ENCODE measurements at places on chromosomes 5 and 9.

- H3K27me3 ChIP-seq = no peaks in the 10 kb centered on the region
- H3K4me1 ChIP-seq = peaks cover 11% of the 10 kb centered on the region
- H3K4me3 ChIP-seq = no peak overlapping the region
Observed at GRCh38 chr5:172281346-172281745, 2.2 kb downstream of the UBTD2 start.

GRCh38 chr5:64759960-64760660 is 8.4 kb downstream of the SREK1IP1 start:
- peak; percentile 54 for DNase-seq
- H3K27ac ChIP-seq = peak overlapping the region; percentile 93
- peaks cover 26% of the 10 kb centered on the region for H3K4me1 ChIP-seq
- peaks cover 6% of the 10 kb centered on the region for H3K36me3 ChIP-seq
- H3K4me3 ChIP-seq = no peak overlapping the region

GRCh38 chr9:107276966-107277710 is 5.9 kb upstream of the RAD23B start:
- no peak overlapping the region for H3K27ac ChIP-seq
- no peak for DNase-seq

- DNase-seq = no peak
- H3K27ac ChIP-seq = no peak overlapping the region
- H3K4me1 ChIP-seq = peaks cover 6% of the 10 kb centered on the region
- H3K4me3 ChIP-seq = no peak overlapping the region
- H3K36me3 ChIP-seq = no peaks in the 10 kb centered on the region
- no peaks in the 10 kb centered on the region for H3K27me3 ChIP-seq
Observed at GRCh38 chr5:159043590-159043989, 56.1 kb downstream of the EBF1 start.

DNA sequence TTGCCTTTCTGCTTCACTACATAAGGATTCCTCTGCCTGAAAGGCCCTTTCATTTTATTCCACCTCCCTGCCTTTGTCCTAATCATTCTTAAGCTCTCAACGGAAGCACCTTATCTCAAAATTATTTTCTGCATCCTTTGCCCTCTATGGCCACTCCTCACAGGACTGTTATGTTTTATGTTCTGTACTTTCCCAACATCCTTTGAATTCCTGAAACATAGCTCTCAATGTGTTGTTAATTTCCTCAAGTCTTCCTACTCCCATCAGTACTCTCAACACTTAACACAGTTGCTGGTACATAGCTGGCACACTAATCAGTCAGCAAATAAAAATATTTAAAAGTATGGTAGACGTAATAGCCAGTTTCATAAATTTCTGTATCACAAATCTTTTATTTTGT is 193.0 kb downstream of the RFX3 start:
- H3K4me3 ChIP-seq = no peak overlapping the region
- no peak for DNase-seq
- H3K36me3 ChIP-seq = no peaks in the 10 kb centered on the region
- peaks cover 3% of the 10 kb centered on the region for H3K4me1 ChIP-seq

- H3K27ac ChIP-seq = no peak overlapping the region
- no peaks in the 10 kb centered on the region for H3K27me3 ChIP-seq
- DNase-seq = no peak
- H3K4me1 ChIP-seq = peaks cover 6% of the 10 kb centered on the region
Observed at GRCh38 chr9:135522931-135523330, 1.7 kb downstream of the LCN1 start.

- H3K4me3 ChIP-seq = no peak overlapping the region
- peaks cover 14% of the 10 kb centered on the region for H3K4me1 ChIP-seq
- H3K27me3 ChIP-seq = peaks cover 2% of the 10 kb centered on the region
- DNase-seq = no peak
Observed at GRCh38 chr5:126192226-126192625, 231.0 kb upstream of the GRAMD2B start.

GRCh38 chr9:107170801-107171200 is 112.3 kb upstream of the RAD23B start:
- DNase-seq = no peak
- H3K27me3 ChIP-seq = no peaks in the 10 kb centered on the region
- H3K4me1 ChIP-seq = peaks cover 3% of the 10 kb centered on the region
- H3K27ac ChIP-seq = no peak overlapping the region
- H3K36me3 ChIP-seq = no peaks in the 10 kb centered on the region

GRCh38 chr5:113052041-113052795 is 75.6 kb downstream of the DCP2 start:
- H3K27ac ChIP-seq = no peak overlapping the region
- no peak for DNase-seq
- no peak overlapping the region for H3K4me3 ChIP-seq
- no peaks in the 10 kb centered on the region for H3K27me3 ChIP-seq
- no peaks in the 10 kb centered on the region for H3K4me1 ChIP-seq

GRCh38 chr5:180950291-180950949 is 38.2 kb upstream of the BTNL3 start:
- no peaks in the 10 kb centered on the region for H3K4me1 ChIP-seq
- no peak overlapping the region for H3K4me3 ChIP-seq
- DNase-seq = no peak
- H3K27ac ChIP-seq = no peak overlapping the region

- no peak for DNase-seq
- no peaks in the 10 kb centered on the region for H3K36me3 ChIP-seq
- H3K27ac ChIP-seq = no peak overlapping the region
- H3K4me1 ChIP-seq = no peaks in the 10 kb centered on the region
- peaks cover 3% of the 10 kb centered on the region for H3K27me3 ChIP-seq
Observed at GRCh38 chr5:168714046-168714445, 134.9 kb upstream of the PANK3 start.

DNA sequence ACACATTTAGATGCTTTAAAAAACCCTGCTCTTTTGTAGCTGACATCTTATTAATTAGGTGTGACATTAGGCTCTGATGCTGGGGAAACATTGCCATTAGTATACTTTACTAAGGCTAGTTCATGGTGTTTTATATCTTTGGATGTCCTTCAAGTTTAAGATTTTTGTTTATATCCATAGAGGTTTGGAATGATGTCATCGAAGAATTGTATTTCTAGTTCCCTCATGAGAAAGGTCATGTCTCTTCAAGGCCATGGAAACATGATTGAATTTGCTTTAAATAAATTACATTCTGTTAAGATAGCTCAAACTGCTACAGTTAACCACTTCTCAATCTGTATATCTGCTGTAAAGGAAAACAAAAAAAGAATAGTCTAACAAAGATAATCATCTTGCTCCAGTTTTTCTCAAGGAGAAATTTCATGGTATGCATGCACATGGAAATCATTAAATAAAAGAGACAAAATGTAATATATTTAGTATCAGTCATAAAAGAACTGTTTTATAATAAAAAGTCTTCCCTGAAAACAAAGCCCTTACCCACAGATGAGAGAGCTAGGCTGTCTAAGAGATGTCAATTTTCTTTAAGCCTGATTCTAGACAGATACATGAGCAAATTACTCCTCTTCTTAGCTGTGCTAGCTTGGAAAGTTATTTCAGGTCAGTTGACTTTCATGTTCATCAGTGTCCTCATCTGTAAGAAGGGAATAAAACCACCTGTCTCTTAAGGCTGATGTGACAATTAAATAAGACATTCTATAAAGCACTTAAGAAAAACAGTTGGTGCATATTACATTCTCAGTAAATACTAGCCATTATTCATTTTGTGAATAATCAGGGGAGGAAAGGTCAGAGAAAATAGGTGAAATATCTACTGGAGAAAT is 25.0 kb upstream of the STARD4 start:
- H3K27me3 ChIP-seq = no peaks in the 10 kb centered on the region
- peaks cover 5% of the 10 kb centered on the region for H3K4me1 ChIP-seq
- H3K36me3 ChIP-seq = no peaks in the 10 kb centered on the region
- H3K27ac ChIP-seq = no peak overlapping the region

- H3K4me3 ChIP-seq = no peak overlapping the region
- no peaks in the 10 kb centered on the region for H3K4me1 ChIP-seq
- no peaks in the 10 kb centered on the region for H3K27me3 ChIP-seq
- peaks cover 8% of the 10 kb centered on the region for H3K36me3 ChIP-seq
Observed at GRCh38 chr9:97651646-97652045, 18.0 kb downstream of the NCBP1 start.

DNA sequence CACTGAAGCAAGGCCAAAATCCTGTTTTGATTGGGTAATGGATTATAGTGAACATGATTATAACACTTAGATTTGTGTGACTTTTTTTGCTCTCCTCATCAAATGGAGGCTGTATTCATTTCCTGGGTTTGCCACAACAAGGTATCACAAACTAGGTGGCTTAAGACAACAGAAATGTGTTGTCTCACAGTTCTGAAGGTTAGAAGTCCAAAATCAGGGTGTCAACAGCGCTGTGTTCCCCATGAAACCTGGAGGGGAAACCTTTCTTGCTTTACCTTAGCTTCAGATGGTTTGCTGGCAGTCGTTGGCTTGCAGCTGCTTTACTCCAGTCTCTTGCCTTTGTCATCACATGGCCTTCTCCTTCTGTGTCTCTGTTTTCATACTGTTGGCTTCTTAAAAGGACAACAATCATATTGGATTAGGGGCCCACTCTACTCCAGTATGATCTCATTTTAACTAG is 32.4 kb downstream of the CDC42SE2 start:
- no peak overlapping the region for H3K4me3 ChIP-seq
- H3K27ac ChIP-seq = no peak overlapping the region
- H3K27me3 ChIP-seq = no peaks in the 10 kb centered on the region

- peaks cover under 1% of the 10 kb centered on the region for H3K4me1 ChIP-seq
- H3K27ac ChIP-seq = no peak overlapping the region
- no peaks in the 10 kb centered on the region for H3K36me3 ChIP-seq
- H3K4me3 ChIP-seq = no peak overlapping the region
Observed at GRCh38 chr9:15244001-15244441, 63.0 kb downstream of the TTC39B start.

- H3K27me3 ChIP-seq = no peaks in the 10 kb centered on the region
- no peak overlapping the region for H3K27ac ChIP-seq
- no peak overlapping the region for H3K4me3 ChIP-seq
Observed at GRCh38 chr5:116543501-116543900, 31.1 kb downstream of the SEMA6A start.

GRCh38 chr5:134444941-134445471 is 33.3 kb upstream of the CDKN2AIPNL start:
- DNase-seq = no peak
- no peak overlapping the region for H3K4me3 ChIP-seq
- no peak overlapping the region for H3K27ac ChIP-seq
- no peaks in the 10 kb centered on the region for H3K4me1 ChIP-seq
- no peaks in the 10 kb centered on the region for H3K36me3 ChIP-seq

DNA sequence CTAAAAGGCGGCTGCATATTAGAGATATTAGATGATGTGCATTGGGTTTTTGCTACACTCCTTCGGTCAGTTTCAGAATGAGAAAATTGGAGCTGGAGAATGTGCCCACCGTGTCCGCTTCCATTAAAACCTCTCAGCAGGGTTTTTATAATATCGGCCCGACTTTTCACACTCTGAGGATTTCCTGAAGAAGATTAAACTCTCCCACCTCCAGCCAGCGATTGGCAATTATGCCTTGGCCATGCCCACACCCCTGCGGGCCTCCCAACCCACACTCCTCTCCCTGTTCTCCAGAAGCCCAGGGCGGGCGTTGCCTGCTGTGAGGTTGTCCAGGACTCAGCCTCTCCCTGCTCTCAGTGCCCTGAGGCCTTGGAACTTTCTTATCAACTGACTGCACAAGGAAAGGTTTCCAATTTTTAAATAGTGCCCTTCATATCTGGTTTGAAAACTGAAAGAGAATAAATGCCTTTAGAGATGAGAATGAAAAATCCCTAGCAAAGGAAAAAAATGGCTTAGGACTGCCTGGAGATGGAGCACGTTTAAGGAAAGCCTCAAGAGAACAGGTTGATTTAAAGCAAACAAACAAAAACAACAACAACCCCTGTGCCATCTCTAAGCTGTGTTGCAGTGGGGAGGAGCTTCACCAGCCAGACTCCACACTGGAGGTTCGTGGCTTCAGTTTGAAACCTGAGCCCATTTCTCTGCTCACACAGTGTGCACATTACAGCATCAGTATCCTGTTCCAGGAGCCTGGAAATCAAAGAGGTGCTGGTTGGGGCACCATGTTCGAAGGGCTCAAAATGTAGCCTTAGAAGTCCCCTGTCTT is 292.9 kb downstream of the NSG2 start:
- H3K4me3 ChIP-seq = no peak overlapping the region
- H3K4me1 ChIP-seq = no peaks in the 10 kb centered on the region
- no peak for DNase-seq
- no peaks in the 10 kb centered on the region for H3K36me3 ChIP-seq

- no peaks in the 10 kb centered on the region for H3K27me3 ChIP-seq
- no peaks in the 10 kb centered on the region for H3K36me3 ChIP-seq
- peaks cover 3% of the 10 kb centered on the region for H3K4me1 ChIP-seq
- no peak overlapping the region for H3K4me3 ChIP-seq
Observed at GRCh38 chr5:118616281-118616680, 372.1 kb downstream of the DTWD2 start.

DNA sequence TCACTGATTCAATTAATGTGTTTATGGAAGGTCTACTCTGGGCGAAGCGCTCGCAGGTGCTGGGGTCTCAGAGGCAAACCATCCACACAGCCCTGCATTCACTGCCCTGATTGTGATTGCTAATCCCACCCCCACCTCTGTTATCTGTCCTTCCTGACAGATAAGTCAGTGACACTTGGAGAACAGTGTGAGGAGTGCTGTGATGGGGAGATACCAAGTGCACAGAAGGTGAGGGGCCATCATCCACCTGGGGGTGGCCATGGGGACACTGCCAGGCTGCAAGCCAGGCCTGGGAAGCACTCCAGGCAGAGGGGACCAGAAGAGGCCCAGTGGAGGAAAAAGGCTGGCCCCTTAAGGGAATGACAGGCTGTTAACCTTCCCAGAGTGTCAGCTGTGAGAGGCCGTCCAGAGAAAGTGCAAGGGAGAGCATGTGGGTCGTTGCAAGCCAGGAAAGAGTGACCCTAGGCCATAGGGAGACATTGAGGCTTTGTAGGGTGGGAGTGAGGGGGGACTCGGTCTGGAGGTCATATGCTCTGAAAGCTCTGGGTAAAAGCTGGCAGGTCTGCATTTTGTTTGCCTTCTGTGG is 18.0 kb downstream of the IL9 start:
- peaks cover 2% of the 10 kb centered on the region for H3K4me1 ChIP-seq
- DNase-seq = no peak
- H3K27ac ChIP-seq = no peak overlapping the region
- H3K27me3 ChIP-seq = no peaks in the 10 kb centered on the region
- no peaks in the 10 kb centered on the region for H3K36me3 ChIP-seq
- no peak overlapping the region for H3K4me3 ChIP-seq

DNA sequence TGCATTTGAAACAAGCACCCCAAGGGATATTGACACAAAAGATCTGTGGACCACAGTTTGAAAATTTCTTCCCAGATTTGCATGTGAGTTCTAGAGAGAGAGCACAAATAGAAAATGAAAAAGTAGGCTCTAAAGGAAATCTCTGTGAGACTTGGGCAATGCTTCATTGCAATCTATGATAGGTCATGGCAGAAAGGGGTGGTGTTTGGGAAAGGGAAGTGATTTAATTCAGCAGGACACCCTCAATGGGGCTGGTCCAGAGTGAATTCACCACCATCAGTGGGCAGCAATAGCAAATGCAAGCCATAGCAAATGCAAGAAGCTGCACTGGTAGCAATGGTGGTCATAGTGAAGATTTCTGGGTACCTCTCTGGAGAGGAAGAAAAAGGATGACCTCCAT is 58.1 kb downstream of the ANKRD55 start:
- no peaks in the 10 kb centered on the region for H3K36me3 ChIP-seq
- H3K4me1 ChIP-seq = peaks cover 5% of the 10 kb centered on the region
- H3K4me3 ChIP-seq = no peak overlapping the region
- H3K27me3 ChIP-seq = no peaks in the 10 kb centered on the region
- DNase-seq = no peak
